ENCODE measurements at places on chromosomes 11 and 22.

DNA sequence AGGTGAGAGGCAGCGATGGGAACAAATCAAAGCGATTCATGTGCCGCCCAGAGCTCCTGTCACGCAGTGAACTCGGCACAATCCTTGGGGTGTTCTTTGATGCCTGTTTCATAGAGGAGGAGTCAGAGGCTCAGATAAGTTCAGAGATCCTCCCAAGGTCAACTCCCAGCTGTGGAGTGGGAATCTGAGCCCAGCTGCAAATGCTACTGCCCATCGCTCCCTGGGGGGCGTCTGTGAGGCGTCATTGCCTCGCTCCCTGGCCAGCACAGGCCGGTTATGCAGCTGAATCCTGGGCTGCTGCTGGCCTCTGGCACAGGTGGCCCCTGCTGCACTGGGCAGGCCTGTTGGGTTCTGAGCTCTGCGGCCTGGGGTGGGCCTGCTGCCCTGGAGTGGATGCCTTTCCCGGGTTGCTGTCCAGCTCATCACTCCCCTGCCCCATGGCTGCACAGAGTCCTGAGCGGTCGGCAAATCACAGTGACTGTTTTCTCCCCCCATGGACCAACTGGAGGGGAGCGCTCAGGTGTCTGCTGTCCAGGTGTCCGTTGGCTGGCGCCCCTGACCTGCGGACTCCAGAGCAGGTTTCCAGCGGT lies 36.3 kb upstream of the SHISAL1 start:
- no peak for DNase-seq

DNA sequence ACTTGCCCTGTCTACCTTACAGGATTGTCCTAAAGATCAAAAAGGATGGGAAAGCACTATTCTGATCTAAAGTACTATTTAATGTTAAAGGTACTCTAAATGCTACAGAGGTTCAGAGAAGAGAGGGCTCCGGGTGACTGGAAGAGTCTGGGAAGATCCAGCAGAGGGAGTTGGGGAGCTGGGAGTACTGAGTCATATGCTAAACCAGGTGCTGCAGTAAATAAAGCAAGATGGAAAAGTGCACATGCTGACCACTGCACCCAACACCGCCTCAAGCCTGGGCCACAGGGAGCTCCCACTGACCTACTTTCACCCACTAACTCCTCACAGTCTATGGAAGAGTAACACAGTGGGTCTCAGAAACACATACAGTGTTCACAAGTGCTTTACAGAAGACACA lies 49.3 kb downstream of the WT1 start:
- DNase-seq = no peak

DNA sequence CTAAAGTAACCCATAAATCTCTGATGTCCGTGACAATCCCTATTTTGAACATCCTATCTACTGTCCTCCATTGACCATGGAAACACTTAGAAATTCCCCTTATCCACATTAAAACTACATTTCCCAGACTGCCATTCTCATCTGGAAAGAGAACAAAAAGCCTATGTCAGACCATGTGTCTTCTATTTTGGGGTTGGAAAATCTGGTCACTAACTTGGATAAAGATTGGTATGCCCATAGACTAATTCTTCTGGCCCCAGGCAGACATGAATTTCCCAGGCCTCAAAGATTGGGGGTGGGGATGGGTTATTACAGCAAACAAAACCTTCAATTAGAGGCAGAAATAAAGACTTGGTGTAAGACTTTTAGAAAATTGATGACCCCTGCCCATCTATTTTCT lies 30.9 kb upstream of the CREB3L1 start:
- DNase-seq = no peak

DNA sequence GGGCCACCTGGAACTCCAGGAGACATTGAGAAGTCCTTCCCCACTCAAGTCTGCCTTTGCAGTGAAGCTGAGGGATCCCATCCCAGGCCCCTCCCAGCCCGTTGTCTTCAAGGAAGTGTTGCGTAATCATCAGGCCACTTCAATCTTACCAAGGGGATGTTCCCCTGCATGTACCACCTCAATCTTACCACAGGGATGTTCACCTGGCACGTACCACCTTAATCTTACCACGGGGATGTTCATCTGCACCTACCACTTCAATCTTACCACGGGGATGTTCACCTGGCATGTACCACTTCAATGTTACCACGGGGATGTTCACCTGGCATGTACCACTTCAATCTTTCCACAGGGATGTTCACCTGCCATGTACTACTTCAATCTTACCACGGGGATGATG lies 108.0 kb upstream of the SYN3 start:
- DNase-seq = no peak

- DNase-seq = no peak
Measured at GRCh38 chr11:12606597-12606996, 67.6 kb upstream of the TEAD1 start.

DNA sequence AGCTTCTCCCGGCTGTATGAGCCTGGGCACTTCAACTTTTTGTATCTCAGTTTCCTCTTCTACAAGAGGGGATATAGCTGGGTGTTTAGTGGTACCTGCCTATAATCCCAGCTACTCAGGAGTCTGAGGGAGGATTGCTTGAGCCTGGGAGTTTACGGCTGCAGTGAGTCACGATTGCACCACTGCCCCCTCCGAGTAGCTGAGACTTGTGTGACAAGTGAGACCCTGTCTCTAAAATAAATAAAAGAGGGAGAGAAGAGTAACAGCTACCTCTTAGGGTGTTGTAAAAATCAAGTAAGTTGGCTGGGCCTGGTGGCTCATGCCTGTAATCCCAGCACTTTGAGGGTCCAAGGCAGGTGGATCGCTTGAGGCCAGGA lies 10.0 kb upstream of the CATSPER1 start:
- no peak for DNase-seq

GRCh38 chr11:125358254-125358840 lies 137.7 kb downstream of the FEZ1 start:
- no peak for DNase-seq

- no peak for DNase-seq
Measured at GRCh38 chr11:78020246-78020645, 2.8 kb downstream of the KCTD14 start.

- DNase-seq = no peak
Measured at GRCh38 chr22:18973264-18974031, 37.4 kb upstream of the PRODH start.

GRCh38 chr11:19243613-19244012 lies 2.9 kb upstream of the E2F8 start:
- DNase-seq = no peak

- DNase-seq = no peak
Measured at GRCh38 chr22:27750584-27751265, 50.8 kb downstream of the MN1 start.

GRCh38 chr22:28013611-28014010 lies 94.6 kb upstream of the PITPNB start:
- DNase-seq = no peak

- no peak for DNase-seq
Measured at GRCh38 chr11:30585892-30586250, 282 bp downstream of the MPPED2 start.

DNA sequence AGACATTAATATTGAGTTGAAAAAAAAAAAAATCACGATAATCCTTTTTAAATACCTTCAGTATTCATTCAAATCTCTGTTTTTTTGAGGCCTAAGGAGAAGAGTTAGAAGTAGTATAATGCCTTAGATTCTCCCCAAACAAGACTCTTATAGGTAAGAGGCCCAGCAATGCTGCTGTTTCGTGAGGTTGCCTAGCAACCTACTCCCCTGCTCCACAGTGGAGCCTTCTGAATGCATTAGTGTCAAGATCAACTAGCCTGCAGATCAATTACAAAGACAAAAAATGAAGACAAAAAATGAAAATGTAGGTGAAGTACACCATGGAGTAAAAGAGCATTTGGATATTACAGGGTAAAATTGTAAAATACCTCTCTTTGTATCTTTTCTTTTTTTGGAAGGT lies 229.8 kb upstream of the LUZP2 start:
- no peak for DNase-seq

DNA sequence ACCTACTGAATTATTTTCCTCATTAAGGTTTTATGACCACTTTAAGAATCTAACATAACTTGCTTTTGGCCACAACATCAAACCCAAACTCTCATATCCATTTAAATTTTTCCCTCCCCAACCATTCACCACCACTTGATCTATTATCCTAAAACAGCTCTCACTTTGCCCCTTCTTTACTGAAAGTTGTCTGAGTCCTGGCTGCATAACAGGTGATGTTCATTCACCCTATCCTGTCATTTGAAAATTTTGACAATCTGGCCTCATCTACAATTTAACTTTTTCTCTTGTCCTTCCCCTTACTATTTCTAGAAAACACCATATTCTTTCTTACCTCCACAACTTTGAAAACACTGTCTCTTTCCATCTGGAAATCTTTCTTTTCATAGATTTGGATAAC lies 89.3 kb downstream of the BDNF start:
- DNase-seq = no peak

- no peak for DNase-seq
Measured at GRCh38 chr11:2901196-2901796, 15.7 kb upstream of the CDKN1C start.

DNA sequence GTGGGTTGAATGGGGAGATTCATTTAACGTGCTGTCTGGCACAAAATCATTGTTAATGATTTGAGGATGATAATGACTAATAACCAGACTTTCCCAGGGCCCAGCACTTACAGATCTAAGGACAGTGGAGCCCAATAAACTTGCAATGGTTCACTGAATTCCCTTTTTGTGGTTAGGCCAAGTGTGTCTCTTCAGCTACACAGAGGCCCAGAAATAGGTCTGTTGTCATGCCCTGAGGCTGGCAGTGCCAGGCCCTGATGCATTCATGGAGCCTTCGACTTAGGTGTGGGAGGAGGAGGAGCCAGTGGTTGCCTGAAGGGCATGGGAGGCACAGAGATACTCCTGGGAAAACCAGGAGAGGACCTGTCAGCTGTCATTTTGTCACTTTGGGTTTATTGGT lies 56.1 kb downstream of the KIAA1671 start:
- no peak for DNase-seq

DNA sequence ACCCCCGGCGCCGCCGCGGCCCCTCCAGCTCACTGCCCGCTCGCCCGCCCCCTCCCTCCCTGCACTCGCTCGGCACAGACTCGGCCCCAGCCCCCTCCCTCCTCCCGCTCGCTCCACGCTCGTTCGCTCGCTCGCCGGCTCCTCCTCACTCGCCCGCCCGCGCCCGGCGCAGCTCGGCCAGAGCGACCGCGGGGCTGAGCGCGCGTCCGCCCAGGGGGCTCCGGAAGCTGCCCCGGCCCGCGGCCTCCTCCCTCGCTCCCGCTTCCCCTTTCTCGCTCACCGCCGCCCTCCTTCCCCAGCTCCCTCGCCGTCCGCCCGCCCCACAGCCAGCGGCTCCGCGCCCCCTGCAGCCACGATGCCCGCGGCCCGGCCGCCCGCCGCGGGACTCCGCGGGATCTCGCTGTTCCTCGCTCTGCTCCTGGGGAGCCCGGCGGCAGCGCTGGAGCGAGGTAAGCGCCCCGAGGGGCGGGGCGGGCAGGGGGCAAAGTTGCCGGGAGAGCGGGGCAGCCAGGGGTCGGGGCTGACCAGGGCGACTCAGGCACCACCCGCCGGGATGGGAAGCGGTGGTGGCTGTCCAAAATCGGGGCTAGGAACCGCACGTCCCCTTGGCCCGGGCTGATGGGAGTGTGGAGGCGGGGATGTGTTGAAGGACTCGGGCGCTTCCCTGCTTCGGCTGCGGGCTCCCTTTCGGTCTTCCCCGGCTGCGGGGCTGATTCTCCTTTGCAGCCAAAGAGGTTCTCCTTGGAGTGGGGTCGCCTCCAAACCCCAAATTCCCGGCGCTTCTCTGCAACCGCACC lies at the start of gene SEZ6L:
Gene SEZ6L (plus strand): TSS at position 148 of the 797 bp plus-strand sequence. CDS start 208 bp downstream, at position 356.
- no peak for DNase-seq

DNA sequence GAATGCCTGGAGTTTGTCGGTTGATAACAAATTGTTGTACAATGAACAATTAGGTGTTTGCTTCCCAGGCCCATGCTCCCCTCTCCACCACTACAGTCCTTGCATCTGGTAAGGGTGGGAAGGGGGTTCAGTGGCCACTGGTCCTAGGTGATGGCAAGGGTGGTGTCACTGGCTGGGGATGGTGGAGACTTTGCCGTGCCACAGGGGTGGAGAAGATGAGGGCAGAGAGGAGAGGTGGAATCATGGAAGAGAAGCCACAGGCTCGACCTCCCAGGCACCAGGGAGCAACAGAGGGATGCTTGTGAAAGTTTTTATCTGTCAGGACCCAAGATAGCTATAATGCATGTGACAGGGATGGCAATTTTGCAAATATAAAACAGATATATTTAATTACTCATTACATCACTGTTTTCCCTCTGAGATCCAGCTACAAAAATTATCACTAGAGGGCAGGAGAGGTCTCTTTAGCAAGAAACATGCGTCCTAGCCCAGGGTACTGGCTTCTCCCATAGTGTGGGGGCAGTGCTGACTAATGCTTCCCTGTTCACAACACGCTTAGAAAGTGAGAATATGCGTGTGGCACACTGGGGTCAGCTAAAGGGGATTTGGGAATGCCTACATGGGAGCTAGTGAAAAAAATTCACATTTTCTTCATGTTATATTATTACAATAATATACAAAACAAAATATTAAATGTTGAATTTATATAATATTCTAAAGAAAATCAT lies 49.0 kb upstream of the AMPD3 start:
- DNase-seq = peak; percentile 74

GRCh38 chr11:29012507-29012906 lies 904.3 kb downstream of the METTL15 start:
- DNase-seq = no peak

GRCh38 chr11:76237914-76238313 lies 31.6 kb upstream of the WNT11 start:
- DNase-seq = no peak

DNA sequence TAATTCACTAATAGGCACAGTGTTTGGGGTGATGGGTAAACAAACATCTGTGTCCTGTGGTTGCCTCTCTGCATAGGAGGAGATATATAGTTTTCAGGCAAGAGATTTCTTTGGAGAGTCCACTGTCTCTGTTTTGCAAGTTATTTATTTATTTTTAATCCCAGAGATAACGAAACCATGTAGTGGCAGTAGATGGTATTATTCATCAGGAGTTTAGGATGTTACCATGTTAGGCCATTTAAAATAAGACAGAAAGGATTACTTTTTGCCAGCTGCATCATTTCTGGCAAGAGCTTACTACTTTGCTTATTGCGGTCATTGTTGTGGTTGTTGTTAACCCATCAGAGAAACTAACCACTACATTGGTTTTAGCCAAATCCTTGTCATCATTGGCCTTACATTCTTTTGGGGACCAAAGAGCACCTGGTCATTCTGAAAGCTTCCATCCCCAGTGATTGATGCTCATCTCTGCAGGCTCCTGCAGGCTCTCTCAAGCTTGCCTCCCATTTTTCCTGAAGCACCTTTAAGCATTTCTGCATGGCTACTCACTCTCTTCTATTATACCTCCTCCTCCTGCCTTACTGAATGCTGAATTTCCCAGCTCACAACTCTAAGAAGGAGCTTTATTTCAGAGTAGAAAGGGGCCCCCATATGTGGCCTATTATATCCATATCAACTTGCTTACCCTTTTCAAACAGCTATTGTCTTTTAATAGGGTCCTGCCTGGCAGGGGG lies 84.4 kb downstream of the CSTPP1 start:
- no peak for DNase-seq

GRCh38 chr11:112793416-112793815 lies 167.8 kb upstream of the NCAM1 start:
- no peak for DNase-seq

GRCh38 chr11:115251126-115251525 lies 253.1 kb downstream of the CADM1 start:
- no peak for DNase-seq
